Activated CD4-positive, alpha-beta T cell treated with anti-CD3 and anti-CD28 coated beads for 1 hour (primary cell): ENCODE measurements at places on chromosomes 6 and 20.

GRCh38 chr6:139881236-139881635 lies 506.8 kb upstream of the CITED2 start:
- no peak for DNase-seq

- DNase-seq = no peak
Measured at GRCh38 chr6:82568290-82568993, 204.8 kb downstream of the TPBG start.

- DNase-seq = no peak
Measured at GRCh38 chr6:72784071-72784470, 162.2 kb downstream of the KCNQ5 start.

- no peak for DNase-seq
Measured at GRCh38 chr6:141133346-141133745, 999.4 kb upstream of the GJE1 start.

GRCh38 chr20:35260426-35260825 lies 17.5 kb downstream of the MMP24OS start:
- no peak for DNase-seq

- DNase-seq = no peak
Measured at GRCh38 chr20:12093057-12093796, 175.5 kb downstream of the BTBD3 start.

- DNase-seq = no peak
Measured at GRCh38 chr20:51715856-51716185, 52.4 kb downstream of the ATP9A start.

GRCh38 chr6:17336425-17336824 lies 55.3 kb downstream of the RBM24 start:
- no peak for DNase-seq

DNA sequence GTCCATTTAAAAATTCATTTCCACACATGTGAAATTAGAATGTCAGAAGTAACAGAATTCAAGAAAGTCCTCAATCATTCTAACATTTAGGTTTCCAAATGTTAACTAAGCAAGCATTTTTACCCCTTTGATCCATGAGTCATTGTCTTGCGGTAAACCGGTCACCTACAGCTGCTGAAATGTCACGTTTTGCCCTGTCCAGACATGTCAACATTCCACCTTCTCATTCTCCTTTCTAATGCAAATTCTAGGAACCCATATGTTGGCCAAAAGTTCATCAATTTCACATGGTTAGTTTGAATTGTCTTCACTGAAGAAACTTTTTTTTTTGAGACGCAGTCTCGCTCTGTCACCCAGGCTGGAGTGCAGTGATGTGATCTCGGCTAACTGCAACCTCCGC lies 117.2 kb downstream of the IPCEF1 start:
- no peak for DNase-seq

DNA sequence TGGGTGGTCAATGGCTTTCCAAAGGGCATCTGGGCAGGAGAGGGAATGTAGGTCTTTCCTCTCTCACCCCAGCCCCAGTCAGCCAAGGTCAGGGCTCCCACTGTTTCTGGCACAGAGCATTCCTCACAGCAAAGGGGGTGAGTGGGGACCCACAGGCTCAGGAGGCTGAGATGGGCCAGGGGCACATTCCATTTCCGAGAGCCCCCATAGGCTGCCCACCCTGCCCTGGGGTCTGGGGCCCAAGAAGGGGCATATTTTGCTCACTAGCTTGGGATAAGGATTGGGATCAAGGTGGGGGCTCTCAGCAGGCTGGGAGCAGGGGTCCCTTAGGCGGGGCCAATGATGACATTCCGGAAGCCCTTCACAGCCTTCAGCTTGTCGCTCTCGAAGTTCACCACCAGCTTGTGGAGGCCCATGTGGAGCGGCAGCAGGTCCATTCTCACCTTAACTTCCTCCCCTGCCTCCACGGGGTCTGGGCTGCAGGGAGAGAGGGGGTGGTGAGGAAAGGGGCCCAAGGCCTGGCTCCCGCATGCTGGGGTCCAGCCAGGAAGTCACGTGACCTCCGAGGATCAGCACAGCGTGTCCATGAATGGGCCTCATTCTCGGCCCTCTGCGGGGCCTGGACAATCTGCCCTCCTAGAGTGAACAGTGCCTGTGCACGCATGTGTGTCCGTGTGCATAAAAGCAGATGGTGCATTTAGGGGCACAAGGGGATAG lies 35.0 kb downstream of the TGM2 start:
- DNase-seq = no peak
